ENCODE measurements at places on chromosomes 1 and 21.

DNA sequence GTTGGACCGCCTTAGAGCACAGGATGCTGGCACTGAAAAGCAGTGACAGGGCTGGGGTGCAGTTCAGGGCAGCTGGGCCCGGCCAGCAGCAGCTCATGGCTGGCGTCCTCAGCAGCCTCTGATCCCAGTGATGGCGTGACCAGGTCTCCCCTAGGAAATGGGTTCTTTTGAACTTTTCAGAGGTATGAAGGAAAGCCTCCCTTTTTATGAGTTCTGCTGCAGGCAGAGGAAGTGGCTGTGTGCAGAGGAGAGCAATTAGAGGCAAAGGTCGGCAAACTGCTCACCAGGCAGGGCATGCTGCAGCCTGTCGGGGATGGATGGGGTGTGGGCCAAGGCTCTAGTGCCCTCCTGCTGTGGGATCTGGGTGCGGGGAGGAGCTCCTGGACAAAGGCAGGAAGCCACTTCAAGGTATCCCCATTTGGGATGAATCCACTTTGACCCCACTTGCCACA is 45.6 kb upstream of the RAB4A start:
- no peak for DNase-seq

GRCh38 chr1:105442901-105443300 is 1613.6 kb upstream of the PRMT6 start:
- DNase-seq: no peak

- no peak for DNase-seq
Observed at GRCh38 chr1:75745276-75745675, 20.8 kb downstream of the ACADM start.

- DNase-seq: no peak
Observed at GRCh38 chr1:29264773-29265389, 28.6 kb downstream of the PTPRU start.

DNA sequence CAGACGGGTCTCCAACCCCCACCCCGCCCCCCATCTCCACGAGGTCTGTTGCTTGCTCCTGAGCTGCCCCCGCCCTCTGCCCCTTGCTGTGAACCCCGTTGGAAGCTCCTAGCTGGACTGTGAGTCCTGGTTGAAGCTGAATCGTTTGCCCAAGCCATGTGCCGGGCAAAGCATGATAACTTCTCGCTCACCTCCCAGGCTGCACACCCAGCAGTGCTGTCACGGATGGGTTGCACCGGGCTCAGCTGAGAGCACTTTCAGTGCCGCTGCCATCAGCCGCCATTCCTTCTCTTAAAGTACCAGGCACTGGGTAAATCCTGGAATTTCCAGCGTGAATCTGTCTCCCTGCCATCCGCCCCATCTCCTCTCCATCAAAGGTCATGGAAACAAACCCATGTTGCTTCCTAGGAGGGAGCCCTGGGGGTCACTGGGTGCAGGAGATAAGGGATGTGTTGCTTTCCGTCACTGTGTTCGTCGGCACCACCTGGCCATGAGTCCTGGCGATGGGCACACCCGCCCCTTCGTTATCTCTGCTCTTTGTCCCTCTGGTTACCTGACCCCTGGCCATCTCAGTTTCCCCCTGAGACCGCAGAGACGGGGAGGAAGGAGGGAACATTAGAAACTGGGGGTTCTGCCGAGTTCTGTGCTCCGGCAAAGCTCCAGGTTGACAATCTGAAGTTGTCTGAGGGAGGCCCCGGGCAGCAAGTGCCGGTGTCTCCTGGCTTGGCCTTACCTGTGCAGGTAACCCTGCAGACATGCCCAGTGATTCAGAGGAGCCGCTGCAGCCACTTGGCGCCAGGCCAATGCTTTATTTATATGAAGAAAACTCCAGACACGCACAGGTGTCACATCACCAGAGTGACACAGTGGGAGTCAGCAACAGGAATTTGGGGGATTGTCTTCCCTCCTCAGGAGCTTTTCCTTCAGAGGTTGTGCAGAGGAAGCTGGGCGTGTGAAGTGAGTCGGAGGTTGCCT is 2.7 kb downstream of the PDE9A start:
- no peak for DNase-seq

DNA sequence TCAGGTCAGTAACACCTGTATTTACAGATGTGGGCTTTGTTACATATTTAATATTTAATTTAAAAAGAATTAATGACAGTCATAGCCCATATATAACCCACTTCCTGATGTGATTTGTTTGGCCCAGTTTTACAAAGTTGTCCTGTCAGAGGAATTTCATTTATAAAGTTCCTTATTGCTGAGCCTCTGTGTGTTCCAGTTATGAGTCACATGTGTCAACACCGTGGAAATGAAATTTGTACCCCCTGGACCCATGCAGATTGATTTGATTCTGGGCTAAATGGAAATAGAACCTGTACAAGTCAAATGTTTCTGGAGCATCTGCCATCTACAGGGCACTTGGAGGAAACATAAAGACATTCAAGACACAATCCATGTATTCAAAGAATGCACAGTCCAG is 149.2 kb downstream of the CACNA1E start:
- DNase-seq: no peak

All from NCI-H774 (cell line).